Astrocyte (in vitro differentiated cells and primary cell): ENCODE measurements at places on chromosomes 3 and 15.

DNA sequence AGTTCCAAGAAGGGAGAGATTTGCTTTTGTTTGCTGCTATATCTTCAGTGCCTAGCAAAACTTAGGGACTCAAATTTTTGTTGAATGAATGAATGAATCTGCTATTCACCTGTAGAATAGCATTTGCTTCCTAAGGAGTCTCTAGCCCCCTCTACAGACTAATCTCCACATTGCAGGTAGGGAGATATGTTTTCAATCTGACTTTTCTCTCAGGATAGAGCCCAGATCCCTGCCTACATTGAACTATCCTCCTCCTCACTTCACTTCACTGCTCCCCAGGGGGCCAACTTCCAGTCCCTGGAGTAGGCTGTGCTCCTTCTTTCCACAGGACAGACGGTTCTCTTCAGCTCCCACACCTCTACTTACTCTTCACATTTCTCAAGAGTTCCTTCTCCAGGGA, 81.9 kb upstream of the PTX3 start:
- DNase-seq = no peak

DNA sequence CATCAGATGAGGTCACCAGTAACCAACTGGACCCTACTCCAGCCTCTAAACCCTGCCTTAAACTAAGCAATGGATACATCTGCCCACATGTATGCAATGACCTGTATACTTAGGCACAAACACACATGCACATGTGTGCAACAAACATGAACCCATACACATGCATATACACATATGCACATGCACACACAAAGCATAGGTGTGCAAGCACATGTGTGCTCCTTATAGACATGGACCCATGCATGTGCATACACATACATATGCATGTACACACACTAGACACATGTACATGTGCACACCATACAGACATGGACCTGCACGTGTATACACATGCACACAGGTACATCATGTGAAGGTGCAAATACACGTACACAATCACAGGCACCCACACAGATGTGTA, 8.6 kb upstream of the TRH start:
- DNase-seq = no peak

- DNase-seq = no peak
These were observed 65.3 kb downstream of the IGF1R start for GRCh38 chr15:98713585-98714001.

DNA sequence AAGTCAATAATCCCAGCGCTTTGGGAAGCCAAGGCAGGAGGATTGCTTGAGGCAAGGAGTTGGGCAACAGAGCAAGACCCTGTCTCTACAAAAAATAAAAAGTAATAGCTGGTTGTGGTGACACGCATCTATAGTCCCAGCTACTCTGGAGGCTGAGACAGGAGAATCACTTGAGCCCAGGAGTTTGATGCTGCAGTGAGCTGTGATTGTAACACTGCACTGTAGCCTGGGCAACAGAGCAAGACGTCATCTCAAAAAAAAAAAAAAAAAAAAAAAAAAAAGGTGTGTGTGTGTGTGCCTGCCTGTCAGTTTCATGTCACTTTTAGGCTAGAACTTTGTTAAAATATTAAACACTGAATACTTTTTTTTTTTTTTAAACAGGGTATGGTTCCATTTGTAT, 28.4 kb downstream of the DNAJC19 start:
- no peak for DNase-seq

- DNase-seq = peak; percentile 44
These were observed 101.8 kb downstream of the STT3B start for GRCh38 chr3:31634476-31634875.

GRCh38 chr15:84081391-84082168, 154.0 kb upstream of the GOLGA6L4 start:
- peak; percentile 54 for DNase-seq

- peak; percentile 36 for DNase-seq
These were observed 51.0 kb downstream of the NR1D2 start for GRCh38 chr3:23996095-23996524.

GRCh38 chr3:168824107-168824506, 728.4 kb upstream of the GOLIM4 start:
- no peak for DNase-seq

DNA sequence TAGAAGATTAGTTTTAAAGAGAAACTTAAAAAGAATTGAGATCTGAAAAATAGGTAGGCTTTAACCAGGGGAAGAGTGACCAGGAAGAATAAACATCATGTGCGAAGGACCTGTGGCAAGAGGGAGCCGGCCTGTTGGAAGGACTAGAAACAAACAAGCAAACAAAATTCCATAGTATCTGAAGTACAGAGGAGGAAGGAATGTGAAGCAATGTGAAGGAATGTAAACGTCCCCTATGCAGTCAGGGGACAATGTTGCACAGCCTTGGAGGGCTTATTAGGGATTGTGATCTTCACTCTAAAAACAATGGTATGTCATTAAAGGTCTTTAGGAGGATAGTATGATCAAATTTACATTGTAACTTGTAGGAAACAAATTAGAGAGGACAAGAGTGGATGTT, 84.4 kb upstream of the PLCL2 start:
- no peak for DNase-seq

DNA sequence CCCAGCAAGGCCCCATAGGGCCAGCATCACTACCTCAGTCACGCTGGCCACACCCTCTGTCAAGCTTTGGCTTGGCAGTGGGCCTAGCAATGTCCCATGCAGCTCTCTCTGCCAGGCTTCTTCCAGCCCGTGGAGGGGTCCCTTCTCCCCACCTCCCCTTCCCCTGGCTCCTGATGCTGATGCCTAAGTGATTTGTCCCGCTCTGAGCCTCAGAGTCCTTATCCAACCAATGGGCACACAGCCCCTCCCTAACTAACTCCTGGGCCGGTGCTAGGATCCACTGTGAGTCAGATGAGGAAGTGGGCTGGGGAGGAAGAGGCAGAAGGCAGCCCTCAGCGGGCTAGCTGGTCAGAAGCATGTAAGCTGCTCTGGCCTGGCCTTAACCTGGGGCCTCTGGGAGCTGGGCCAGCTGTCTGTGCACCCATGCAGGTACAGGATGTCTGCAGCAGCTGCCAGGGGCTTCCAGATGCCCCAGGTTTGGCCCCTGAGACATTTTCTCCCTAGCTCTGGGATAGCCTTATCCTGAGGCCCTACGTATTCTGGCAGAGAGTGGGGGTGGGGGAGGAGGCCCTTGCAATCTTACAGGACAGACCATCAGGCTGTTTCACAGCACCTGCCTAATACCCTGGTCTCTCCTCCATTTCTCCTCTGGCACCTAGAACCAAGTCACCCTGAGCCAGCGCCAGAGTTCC, 740 bp upstream of the ZBTB47 start:
- DNase-seq = peak; percentile 74

DNA sequence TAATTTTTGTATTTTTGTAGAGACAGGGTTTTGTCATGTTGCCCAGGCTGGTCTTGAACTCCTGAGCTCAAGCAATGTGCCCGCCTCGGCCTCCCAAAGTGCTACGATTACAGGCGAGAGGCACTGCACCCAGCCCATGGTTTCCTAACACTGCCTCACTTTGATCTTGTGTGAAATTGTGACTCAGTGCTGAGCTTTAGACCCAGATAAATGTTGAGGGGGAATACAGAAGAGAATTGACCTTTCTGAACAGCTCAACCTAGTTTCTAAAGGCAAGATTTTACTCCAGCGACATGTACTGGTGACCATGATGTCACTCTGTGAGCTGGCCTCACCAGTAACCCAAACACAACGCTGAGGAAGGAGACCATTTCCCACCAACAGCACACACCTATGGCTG, 73.5 kb downstream of the ATP1B3 start:
- DNase-seq = no peak
